ENCODE measurements at places on chromosomes 12 and 14. TPM values are rescaled to one million over a fixed set of nuclear protein-coding genes. Genes with fewer than 3 reads are reported as not detected.

MMP14 gene
- total RNA-seq, result 237 TPM

GOLGA5 gene
- total RNA-seq, result 33.7 TPM

RFLNA gene
- 70.8 TPM for total RNA-seq

AQP5 gene
- total RNA-seq, result 0.07 TPM

PLA2G1B gene
- total RNA-seq, result not detected

SDR9C7 gene
- not detected for total RNA-seq

FOXN4 gene
- not detected for total RNA-seq

ALDH1L2 gene
- total RNA-seq, result 2.5 TPM

PROX2 gene
- not detected for total RNA-seq

SMCO2 gene
- total RNA-seq, result 0.13 TPM

GARIN6 gene
- total RNA-seq, result not detected

FGF6 gene
- not detected for total RNA-seq

PRB4 gene
- not detected for total RNA-seq

GUCY2C gene
- not detected for total RNA-seq

STK38L gene
- 26.6 TPM for total RNA-seq
